Upper lobe of left lung (tissue), 6 donors: ENCODE measurements at places on chromosomes 1 and 21. TPM values are rescaled to one million over a fixed set of nuclear protein-coding genes. Genes with fewer than 3 reads are reported as not detected.

The CD1B gene
- total RNA-seq = 0.26 TPM

- no peak within 1 kb of the TSS for H3K27ac ChIP-seq
- no peak for DNase-seq
- peak within 1 kb of the TSS; percentile 33 for H3K4me3 ChIP-seq
Observed at GRCh38 chr1:47415728-47416318, at the start of gene FOXE3. FOXE3 (plus strand) TSS chr1:47416285; CDS start chr1:47416316, 31 bp downstream.

- peak overlapping the region; percentile 38 for H3K27ac ChIP-seq
- H3K36me3 ChIP-seq = no peaks in the 10 kb centered on the region
- no peaks in the 10 kb centered on the region for H3K4me1 ChIP-seq
Observed at GRCh38 chr1:20358761-20359263, 68.1 kb downstream of the VWA5B1 start.

DNA sequence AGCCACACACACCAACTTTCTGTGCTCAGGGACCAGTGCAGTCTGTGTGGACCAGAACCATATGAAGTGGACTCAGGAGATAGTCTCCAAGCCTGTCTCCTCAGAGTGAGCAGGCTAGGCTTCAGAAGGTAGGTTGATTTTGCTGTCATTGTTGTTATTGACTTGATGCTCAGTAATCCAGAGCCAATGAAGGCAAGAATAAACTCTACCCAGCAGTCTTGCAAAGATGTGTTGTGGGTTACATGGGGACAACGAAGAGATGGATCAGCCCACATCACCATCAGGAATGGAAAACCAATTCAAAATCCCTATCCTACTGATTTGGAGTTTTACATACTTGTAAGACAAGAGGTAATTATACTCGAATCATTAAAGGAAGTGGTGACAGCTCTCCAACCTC, 37.4 kb downstream of the PHC2 start:
- H3K4me3 ChIP-seq = no peak overlapping the region
- peaks cover 24% of the 10 kb centered on the region for H3K4me1 ChIP-seq
- no peaks in the 10 kb centered on the region for H3K27me3 ChIP-seq
- no peak overlapping the region for H3K27ac ChIP-seq
- DNase-seq = no peak
- H3K36me3 ChIP-seq = no peaks in the 10 kb centered on the region

GRCh38 chr1:150528196-150528595, 12.6 kb downstream of the FALEC start:
- DNase-seq = no peak
- H3K36me3 ChIP-seq = no peaks in the 10 kb centered on the region
- H3K4me1 ChIP-seq = peaks cover 9% of the 10 kb centered on the region
- no peak overlapping the region for H3K4me3 ChIP-seq
- no peak overlapping the region for H3K27ac ChIP-seq
- no peaks in the 10 kb centered on the region for H3K27me3 ChIP-seq

DNA sequence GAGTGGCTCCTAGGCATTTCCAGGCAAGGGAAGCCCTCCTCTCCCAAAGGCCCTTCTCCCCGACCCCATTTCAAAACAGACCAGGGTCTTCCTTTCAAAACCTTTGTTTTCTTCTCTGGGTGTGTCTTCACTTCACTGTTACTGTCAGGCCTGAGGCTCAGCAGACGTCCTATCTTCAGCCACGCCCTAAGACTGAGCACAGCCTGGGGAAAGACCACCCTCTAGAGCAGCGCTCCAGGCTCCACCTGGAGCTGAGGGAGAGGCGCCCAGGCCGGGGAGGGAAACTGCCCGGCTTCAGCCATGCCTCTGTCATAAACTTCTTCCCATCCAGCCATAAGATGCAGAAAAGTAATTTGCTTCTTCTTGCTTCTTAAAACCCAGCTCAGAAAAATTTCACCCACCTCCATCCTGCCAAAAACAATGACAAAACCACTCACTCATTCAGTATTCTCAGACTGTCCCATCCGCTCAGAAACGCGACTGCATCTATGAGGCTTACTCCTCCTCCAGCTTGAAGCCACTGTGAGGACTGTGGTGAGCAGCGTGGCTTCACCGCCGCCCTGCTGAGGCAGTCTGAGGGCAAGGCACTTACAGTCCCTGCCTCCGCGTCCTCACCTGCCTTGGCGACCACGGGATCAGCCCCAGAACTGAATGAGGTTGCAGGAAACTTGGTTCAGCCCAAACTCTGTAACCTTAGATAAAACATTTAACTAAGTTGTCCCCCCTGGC, 36.1 kb downstream of the VN1R5 start:
- H3K36me3 ChIP-seq = no peaks in the 10 kb centered on the region
- no peaks in the 10 kb centered on the region for H3K27me3 ChIP-seq
- no peaks in the 10 kb centered on the region for H3K4me1 ChIP-seq
- H3K27ac ChIP-seq = no peak overlapping the region

The S1PR1 gene
- total RNA-seq = 72.1 TPM

GRCh38 chr21:31476263-31477022, 132.4 kb upstream of the TIAM1 start:
- no peaks in the 10 kb centered on the region for H3K4me1 ChIP-seq
- no peak overlapping the region for H3K27ac ChIP-seq
- no peaks in the 10 kb centered on the region for H3K36me3 ChIP-seq
- no peaks in the 10 kb centered on the region for H3K27me3 ChIP-seq

The PLPPR4 gene
- total RNA-seq = not detected

GRCh38 chr21:45554477-45555175, 12.4 kb upstream of the SLC19A1 start:
- peak overlapping the region; percentile 50 for H3K4me3 ChIP-seq
- DNase-seq = peak; percentile 88
- no peaks in the 10 kb centered on the region for H3K36me3 ChIP-seq
- no peaks in the 10 kb centered on the region for H3K27me3 ChIP-seq
- peak overlapping the region; percentile 61 for H3K27ac ChIP-seq

- DNase-seq = peak; percentile 85
- H3K4me1 ChIP-seq = peaks cover 14% of the 10 kb centered on the region
- H3K36me3 ChIP-seq = peaks cover 67% of the 10 kb centered on the region
- no peaks in the 10 kb centered on the region for H3K27me3 ChIP-seq
Observed at GRCh38 chr1:9717193-9718005, 65.9 kb downstream of the PIK3CD start.

- no peak overlapping the region for H3K4me3 ChIP-seq
- no peak for DNase-seq
- H3K27me3 ChIP-seq = no peaks in the 10 kb centered on the region
Observed at GRCh38 chr1:9119745-9120144, 9.2 kb downstream of the GPR157 start.

The CYP2J2 gene
- 1.8 TPM for total RNA-seq

The SPATA17 gene
- total RNA-seq = 3.3 TPM

DNA sequence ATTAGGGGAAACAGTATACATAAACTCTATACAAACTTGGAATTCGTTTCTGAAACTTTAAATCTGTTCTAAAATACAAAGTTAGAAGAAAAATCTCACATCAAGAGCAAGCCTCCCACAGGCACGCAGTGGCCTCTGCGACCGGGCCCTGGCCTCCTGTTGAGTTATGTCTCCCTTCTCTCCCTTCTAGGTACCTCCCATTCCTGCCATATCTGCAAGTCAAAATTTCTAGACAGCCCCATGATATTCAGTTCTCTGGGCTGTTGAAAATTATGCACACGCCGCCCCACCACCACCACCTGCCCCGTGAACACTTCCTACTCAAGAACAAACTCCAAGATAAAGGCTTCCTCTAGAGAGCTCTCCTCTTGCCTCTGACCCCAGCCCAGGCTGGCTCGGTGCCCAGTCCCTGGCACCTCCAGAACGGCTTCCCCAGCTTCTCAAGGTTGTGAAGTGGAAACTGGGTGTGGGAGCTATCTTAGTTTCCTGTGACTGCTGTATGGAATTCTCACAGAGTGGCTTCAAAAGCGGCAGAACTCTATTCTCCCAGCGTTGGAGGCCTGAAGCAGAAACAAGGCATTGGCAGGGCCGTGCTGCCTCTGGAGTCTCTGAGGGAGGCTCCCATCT, 37.7 kb upstream of the LRP8 start:
- no peak overlapping the region for H3K4me3 ChIP-seq
- peak; percentile 38 for DNase-seq
- H3K36me3 ChIP-seq = no peaks in the 10 kb centered on the region

- H3K27me3 ChIP-seq = no peaks in the 10 kb centered on the region
- H3K4me3 ChIP-seq = no peak overlapping the region
- no peaks in the 10 kb centered on the region for H3K4me1 ChIP-seq
Observed at GRCh38 chr1:168585191-168585590, 8.8 kb downstream of the XCL1 start.

DNA sequence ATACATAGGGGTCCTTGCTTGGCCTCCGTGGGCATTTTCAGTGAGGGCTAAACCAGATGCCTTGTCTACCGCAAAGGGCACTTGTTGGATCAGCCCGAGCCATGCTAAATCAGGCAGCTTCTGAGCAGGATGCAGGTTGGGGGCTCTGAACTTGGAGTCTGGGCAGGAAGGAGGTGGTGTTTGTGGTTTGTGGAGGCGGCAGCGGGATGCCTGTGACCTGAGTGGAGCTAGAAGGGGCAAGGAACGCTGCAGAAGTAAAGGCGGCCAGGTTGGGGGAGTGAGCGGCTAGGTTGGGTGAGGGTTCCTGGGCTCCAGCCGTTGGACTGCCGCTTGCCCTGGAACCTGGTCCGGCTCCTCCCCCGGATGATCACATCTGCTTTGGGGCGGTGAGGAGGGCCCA, 183.9 kb downstream of the CAMTA1 start:
- no peak for DNase-seq
- H3K27ac ChIP-seq = no peak overlapping the region
- no peaks in the 10 kb centered on the region for H3K4me1 ChIP-seq
- H3K36me3 ChIP-seq = no peaks in the 10 kb centered on the region

DNA sequence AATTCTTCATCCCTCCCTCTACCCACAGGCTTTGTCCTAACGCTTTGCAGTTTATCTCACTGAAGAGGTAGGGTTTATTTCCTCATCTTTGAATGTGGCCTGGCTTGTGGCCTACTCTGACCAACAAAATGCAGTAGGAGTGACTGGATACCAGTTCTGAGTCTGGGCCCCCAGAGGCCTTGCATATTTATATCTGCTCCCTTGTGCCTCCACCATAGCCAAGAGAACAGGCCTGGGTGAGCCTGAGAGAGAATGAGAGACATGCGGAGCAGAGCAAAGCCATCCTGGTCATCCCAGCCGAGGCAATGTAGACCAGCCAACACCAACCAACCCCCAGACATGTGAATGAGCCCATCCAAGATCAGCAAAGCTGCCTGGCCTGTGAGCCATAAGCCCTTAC, 30.3 kb downstream of the SMIM12 start:
- no peaks in the 10 kb centered on the region for H3K27me3 ChIP-seq
- no peak for DNase-seq
- H3K36me3 ChIP-seq = no peaks in the 10 kb centered on the region
- H3K4me1 ChIP-seq = peaks cover 6% of the 10 kb centered on the region
- no peak overlapping the region for H3K27ac ChIP-seq

DNA sequence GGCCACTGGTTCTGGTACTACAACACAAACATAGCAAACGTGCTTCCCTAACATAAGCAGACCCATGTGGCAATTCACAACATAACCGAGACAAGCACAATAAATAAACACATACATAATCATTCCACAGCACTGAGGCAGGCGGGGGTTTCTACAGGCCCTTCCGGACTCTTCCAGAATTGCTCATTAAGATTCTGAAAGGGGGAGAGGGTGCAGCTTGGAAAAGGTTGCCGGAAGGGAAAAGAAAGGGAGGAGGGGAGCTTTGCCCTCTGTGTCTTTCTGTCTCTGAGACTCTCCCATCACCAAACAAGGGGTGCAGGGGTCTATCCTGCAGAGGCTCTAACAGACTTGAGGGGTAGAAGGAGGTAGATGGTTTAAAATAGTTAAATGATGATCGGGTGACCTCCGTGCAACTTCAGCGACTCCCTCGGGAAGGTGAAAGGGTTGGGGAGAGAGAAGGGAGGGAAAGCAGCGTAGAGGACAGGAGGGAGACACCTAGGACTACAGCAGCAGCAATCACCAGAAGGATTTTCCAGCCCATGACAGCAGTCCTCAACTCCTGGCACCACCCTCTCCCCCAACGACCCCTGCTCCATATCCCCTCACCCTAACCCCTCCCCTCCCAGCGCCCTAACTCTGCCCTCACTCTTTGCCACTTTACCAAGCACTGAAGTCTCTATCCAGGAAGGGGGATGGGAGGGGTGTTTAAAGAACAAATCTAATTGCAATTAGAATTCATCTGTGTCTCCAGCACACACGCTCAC, 365.5 kb upstream of the ESRRG start:
- H3K4me1 ChIP-seq = peaks cover 5% of the 10 kb centered on the region
- H3K27ac ChIP-seq = no peak overlapping the region

DNA sequence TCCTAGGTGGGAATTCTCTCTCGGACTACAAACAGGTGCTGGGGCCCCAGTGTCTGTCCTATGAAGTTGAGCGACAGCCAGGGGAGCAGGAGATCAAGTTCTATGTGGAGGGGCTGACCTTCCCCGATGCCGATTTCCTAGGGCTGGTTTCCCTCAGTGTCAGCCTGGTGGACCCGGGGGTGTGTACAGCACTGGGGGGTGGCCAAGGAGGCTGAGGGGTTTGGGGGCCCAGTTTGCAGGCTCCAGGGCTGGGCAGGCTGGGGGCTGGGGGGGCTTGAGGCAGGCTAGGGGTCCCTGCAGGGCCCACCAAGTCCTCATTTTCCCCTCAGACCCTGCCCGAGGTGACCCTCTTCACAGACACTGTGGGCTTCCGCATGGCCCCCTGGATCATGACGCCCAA, 20.3 kb upstream of the PADI3 start:
- no peak overlapping the region for H3K4me3 ChIP-seq
- H3K27ac ChIP-seq = no peak overlapping the region
- H3K4me1 ChIP-seq = no peaks in the 10 kb centered on the region
- no peaks in the 10 kb centered on the region for H3K27me3 ChIP-seq
- H3K36me3 ChIP-seq = no peaks in the 10 kb centered on the region

- H3K4me1 ChIP-seq = peaks cover 4% of the 10 kb centered on the region
- H3K36me3 ChIP-seq = no peaks in the 10 kb centered on the region
- H3K27ac ChIP-seq = no peak overlapping the region
- DNase-seq = peak; percentile 63
- H3K27me3 ChIP-seq = no peaks in the 10 kb centered on the region
Observed at GRCh38 chr1:8155528-8156186, 129.5 kb upstream of the ERRFI1 start.

GRCh38 chr1:6645018-6645417, 20.4 kb downstream of the THAP3 start:
- peaks cover 49% of the 10 kb centered on the region for H3K36me3 ChIP-seq
- no peaks in the 10 kb centered on the region for H3K4me1 ChIP-seq
- H3K4me3 ChIP-seq = no peak overlapping the region
- no peaks in the 10 kb centered on the region for H3K27me3 ChIP-seq
- DNase-seq = no peak

The TRIM46 gene
- not detected for total RNA-seq

The ABCB10 gene
- 21.3 TPM for total RNA-seq

The TCHH gene
- 0.15 TPM for total RNA-seq

The SLC44A3 gene
- 6.3 TPM for total RNA-seq

The PLXNA2 gene
- 100.0 TPM for total RNA-seq

- no peaks in the 10 kb centered on the region for H3K27me3 ChIP-seq
- no peak overlapping the region for H3K4me3 ChIP-seq
- H3K27ac ChIP-seq = no peak overlapping the region
- H3K4me1 ChIP-seq = no peaks in the 10 kb centered on the region
Observed at GRCh38 chr1:24425441-24425840, 9.8 kb downstream of the NIPAL3 start.

GRCh38 chr1:85290826-85291225, 14.4 kb upstream of the BCL10 start:
- H3K4me1 ChIP-seq = no peaks in the 10 kb centered on the region
- no peak for DNase-seq
- no peaks in the 10 kb centered on the region for H3K27me3 ChIP-seq
- H3K4me3 ChIP-seq = no peak overlapping the region
- no peak overlapping the region for H3K27ac ChIP-seq

GRCh38 chr1:245469734-245470133, 314.9 kb downstream of the KIF26B start:
- no peak overlapping the region for H3K4me3 ChIP-seq
- H3K4me1 ChIP-seq = no peaks in the 10 kb centered on the region
- H3K27me3 ChIP-seq = no peaks in the 10 kb centered on the region
- H3K36me3 ChIP-seq = no peaks in the 10 kb centered on the region
- DNase-seq = no peak
- no peak overlapping the region for H3K27ac ChIP-seq

- no peaks in the 10 kb centered on the region for H3K27me3 ChIP-seq
- peaks cover 6% of the 10 kb centered on the region for H3K4me1 ChIP-seq
- H3K4me3 ChIP-seq = no peak overlapping the region
- H3K27ac ChIP-seq = no peak overlapping the region
Observed at GRCh38 chr1:2821966-2822620, 20.6 kb upstream of the TTC34 start.
